ENCODE measurements at places on chromosomes 11 and 22. TPM values are rescaled to one million over a fixed set of nuclear protein-coding genes. Genes with fewer than 3 reads are reported as not detected.

DNA sequence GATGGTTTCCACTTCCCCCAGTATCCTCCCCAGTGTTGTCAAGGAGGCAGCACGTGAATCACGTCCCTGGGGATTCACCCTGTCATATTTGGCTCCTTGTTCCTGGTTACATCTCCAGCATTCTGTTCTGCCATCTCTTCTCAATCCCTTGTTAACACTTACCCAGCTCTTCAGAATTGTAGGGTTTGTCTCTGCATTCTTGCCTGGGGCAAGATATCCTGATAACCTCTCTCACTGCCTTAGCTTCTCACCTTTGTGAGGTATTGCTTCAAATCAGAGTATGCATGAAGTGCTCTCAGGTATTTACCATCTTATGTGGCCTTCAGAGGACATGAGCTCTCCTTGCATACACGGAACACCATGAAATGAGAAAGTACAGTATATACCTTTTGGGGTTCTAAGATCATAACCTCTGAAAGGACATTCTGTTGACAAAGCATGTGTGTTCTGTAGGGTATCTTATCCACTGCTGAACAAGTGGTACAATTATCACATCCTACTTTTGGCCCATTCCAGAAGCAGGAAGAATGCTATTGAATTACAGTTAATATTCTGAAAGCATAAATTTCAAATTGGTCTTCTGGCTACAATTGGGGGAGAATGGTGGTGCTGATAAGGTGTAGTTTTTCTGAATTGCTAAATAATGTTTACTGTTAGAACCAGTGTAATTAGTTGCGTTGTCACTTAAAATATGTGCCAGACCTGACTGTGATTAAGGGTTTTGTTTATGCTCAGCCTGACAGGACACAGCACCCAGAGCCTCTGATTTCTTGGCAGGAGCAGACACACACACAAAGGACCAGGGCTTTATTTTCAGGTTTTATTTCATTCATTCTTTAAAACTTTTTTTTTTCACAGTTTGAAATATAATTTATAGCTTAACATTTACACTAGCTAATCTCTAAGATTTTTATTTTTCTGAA lies 32.7 kb downstream of the VSTM5 start:
- no peak for DNase-seq
- H3K27ac ChIP-seq: no peak overlapping the region
- no peak overlapping the region for H3K4me3 ChIP-seq
- H3K36me3 ChIP-seq: peaks cover 2% of the 10 kb centered on the region
- H3K27me3 ChIP-seq: no peaks in the 10 kb centered on the region
- H3K4me1 ChIP-seq: no peaks in the 10 kb centered on the region

- DNase-seq: peak; percentile 69
- peak overlapping the region; percentile 88 for H3K27ac ChIP-seq
- H3K4me3 ChIP-seq: peak overlapping the region; percentile 74
- no peaks in the 10 kb centered on the region for H3K4me1 ChIP-seq
- H3K36me3 ChIP-seq: no peaks in the 10 kb centered on the region
Observed at GRCh38 chr22:17159504-17159951, 451 bp upstream of the HDHD5 start.

- no peaks in the 10 kb centered on the region for H3K36me3 ChIP-seq
- no peak overlapping the region for H3K4me3 ChIP-seq
- H3K4me1 ChIP-seq: no peaks in the 10 kb centered on the region
Observed at GRCh38 chr11:115477410-115477809, 26.8 kb downstream of the CADM1 start.

GRCh38 chr22:43582394-43582793 lies 170.6 kb downstream of the MPPED1 start:
- no peaks in the 10 kb centered on the region for H3K36me3 ChIP-seq
- H3K4me1 ChIP-seq: no peaks in the 10 kb centered on the region
- H3K27me3 ChIP-seq: no peaks in the 10 kb centered on the region
- H3K4me3 ChIP-seq: no peak overlapping the region
- DNase-seq: no peak

DNA sequence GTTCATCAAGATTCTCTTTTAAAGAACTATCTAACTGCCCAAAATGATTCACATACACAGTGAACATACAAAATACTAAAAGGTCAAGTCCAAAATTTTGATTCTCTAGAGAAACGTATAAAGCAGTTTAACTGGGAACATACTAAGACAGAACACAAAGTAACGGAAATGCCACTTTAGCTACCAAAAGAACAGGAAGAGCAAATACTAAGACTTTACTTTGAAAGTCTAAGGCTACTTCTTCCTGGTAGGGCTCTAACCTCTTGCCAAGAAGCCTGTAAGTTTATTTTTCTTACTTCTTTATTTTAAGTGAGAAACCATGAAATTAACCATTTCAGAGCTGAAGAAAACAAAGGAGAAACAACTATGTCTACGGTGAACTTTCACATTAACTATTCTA lies 6.2 kb downstream of the PICALM start:
- no peak overlapping the region for H3K4me3 ChIP-seq
- H3K4me1 ChIP-seq: peaks cover 3% of the 10 kb centered on the region
- H3K27me3 ChIP-seq: no peaks in the 10 kb centered on the region
- no peaks in the 10 kb centered on the region for H3K36me3 ChIP-seq
- no peak overlapping the region for H3K27ac ChIP-seq
- DNase-seq: no peak

The WDR74 gene
- total RNA-seq: 27.4 TPM

The SCN3B gene
- 0.30 TPM for total RNA-seq

The FOLR2 gene
- 15.4 TPM for total RNA-seq

The MEI1 gene
- 1.8 TPM for total RNA-seq

The OR56A1 gene
- total RNA-seq: not detected
